Spinal cord (tissue), 10 donors: ENCODE measurements at places on chromosomes 3 and 15.

GRCh38 chr3:153028381-153028780 is 133.6 kb upstream of the RAP2B start:
- DNase-seq: no peak

DNA sequence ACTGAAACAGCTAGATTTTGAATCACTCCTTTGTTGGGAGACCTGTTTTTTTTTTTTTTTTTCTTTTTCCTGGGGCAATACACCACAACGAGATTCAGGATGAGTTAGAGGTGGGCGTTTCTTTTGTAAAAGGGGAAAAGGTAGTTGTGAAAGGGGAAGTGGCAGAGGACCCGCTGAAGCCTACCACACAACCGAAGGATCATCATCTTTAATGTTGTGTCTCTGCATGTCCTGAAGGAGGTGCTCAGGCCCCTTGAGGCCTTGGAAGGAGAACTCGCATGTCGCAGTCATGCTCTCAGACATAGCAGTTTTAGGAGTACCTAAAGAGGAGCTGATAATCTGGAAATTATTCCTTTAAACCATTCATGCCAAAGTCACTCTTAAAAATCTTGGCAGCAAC is 137.9 kb upstream of the LRIG1 start:
- DNase-seq: no peak

GRCh38 chr15:100533886-100534285 is 5.1 kb upstream of the CERS3 start:
- DNase-seq: no peak

DNA sequence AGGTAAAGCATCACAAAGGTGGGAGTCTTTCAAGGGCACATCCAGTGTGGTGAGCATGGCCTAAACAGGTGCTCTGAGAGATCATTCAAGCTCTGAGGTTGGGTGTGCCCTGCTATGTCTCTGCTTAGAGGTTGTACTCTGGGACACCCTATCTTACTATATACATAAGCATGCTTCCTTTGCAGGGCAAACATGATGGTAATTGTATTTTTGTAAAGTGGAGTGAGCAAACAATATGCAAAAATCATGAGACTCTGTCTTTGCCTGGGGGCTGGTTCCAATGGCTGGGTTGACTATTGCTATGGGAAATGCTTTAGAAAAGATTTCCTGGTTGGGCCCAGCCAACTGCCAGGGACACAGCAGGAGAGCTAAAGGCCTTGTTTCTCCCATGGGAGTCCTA is 315.1 kb upstream of the TLE3 start:
- DNase-seq: no peak

DNA sequence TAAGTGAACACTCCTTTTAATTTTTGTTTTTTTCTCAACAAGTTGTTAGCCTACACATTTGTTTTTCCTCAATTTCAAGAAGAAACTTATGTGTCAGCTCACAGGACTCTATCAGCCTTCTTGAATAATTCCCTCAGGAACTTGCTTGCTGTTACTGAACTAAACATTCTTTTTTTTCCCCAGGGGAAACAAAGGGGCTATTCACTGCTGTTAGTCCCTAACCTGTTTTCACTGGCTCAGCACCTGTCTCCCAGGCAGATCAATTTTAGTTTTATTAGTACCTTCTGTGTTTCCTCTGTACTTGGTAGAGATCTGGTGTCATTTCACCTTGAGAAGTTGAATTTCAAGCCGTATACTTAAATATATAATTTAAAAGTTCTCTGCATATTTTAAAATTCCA is 644.6 kb downstream of the CADM2 start:
- DNase-seq: no peak

- DNase-seq: no peak
Observed at GRCh38 chr3:101827211-101828174, 21.8 kb upstream of the NFKBIZ start.

DNA sequence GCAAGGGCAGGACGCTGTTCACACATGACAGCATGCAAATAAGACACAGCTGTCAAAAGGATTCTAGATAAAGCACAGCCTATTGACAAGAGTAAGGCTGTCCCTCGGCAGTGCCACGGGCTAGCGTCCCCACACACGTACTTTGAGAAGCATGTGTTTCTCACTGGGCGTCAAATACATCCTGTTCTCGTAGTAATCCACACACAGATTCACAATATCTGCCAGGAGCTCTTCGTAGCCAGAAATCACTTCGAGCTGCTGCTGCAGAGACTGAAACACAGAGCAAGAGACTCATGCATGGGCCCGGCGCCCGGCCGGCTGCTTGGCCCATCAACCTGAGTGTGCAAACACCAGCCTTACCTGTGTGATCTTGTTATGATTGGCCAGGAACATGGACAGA is 41.1 kb downstream of the CYFIP1 start:
- DNase-seq: no peak

DNA sequence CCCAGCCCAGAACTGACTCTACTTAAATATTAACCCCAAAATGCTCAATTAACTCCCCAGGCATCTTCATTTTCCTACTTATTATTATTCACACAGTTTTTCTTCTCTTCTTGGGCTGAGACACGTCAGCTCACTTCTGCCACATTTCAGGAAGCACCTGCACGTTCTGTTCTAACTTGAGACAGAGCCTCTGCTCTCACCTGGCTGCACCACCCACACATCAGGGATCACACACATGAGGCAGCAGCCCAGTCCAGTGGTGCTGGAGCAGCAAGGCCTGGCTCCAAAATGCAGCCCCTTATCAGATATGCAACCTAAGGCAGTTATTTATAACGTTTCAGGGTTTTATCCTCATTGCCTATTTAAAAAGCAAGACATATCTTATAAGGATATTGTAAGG is 127.5 kb downstream of the OSBPL10 start:
- no peak for DNase-seq

- DNase-seq: no peak
Observed at GRCh38 chr3:47022641-47023071, 43.2 kb downstream of the NBEAL2 start.

- no peak for DNase-seq
Observed at GRCh38 chr15:93428150-93428549, 339.1 kb upstream of the RGMA start.

- no peak for DNase-seq
Observed at GRCh38 chr15:31609258-31609681, 282.6 kb downstream of the KLF13 start.

- DNase-seq: no peak
Observed at GRCh38 chr3:159416856-159417255, 571.8 kb upstream of the IL12A start.

GRCh38 chr3:159787178-159787574 is 201.5 kb upstream of the IL12A start:
- DNase-seq: no peak

GRCh38 chr3:45579251-45579650 is 15.3 kb upstream of the LIMD1 start:
- DNase-seq: no peak

DNA sequence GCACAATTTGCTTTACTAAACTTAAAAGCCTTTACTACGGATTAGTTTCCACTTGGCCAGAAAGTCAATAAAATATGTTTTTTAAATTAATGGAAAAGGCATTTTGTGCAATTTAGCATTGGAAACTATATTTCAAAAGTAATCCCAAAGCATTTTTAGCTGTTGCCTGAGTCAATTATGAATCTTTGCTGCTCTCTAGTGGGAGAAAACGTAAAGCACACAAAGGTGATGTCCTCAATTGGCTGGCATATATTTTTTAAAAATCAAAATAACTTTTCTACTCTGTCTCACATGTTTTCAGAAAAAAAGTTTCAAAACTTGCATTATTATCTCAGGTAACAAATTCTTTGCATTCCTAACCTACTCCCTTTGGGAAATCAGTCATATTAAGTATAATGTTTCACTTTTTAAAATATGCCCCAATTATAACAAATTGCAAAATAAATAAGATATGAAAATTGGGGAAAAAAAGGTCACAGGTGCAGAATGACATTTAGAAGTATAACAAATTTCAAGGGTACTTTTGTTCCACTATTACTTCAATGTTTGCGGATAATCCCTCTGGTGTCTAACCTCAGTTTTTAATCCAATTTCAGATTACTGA is 47.2 kb upstream of the TEX55 start:
- DNase-seq: peak; percentile 87

- no peak for DNase-seq
Observed at GRCh38 chr3:55164191-55164590, 236.3 kb upstream of the LRTM1 start.

GRCh38 chr15:39937696-39938095 is 3.8 kb downstream of the EIF2AK4 start:
- no peak for DNase-seq

DNA sequence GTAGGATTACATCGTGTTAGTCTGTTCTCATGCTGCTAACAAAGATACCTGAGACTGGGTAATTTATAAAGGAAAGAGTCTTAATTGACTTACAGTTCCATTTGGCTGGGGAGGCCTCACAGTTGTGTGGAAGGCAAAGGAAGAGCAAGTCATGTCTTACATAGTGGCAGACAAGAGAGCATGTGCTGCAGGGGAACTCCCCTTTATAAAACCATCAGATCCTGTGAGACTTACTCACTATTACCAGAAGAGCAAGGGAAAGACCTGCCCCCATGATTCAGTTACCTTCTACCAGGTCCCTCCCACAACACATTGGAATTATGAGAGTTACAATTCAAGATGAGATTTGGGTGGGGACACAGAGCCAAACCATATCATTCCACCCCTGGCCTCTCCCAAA is 3.4 kb downstream of the SLC25A26 start:
- no peak for DNase-seq

DNA sequence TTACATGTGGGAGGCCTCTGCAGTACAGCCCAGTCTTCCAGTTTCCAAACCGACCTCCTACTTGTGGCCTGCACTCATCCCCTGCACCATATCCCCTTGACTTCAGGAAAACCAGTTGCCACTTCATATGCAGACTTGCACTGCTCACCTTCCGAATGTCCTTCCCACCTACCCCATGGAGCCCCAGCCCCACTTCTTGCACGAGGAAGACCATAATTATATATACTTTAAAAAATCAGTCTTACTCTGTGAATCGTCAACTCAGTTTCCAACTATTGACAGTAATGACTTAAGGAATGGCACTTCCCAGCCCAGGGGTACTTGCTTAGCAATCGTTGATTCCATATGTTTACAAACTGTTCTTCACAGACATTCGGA is 136.1 kb downstream of the OPA1 start:
- no peak for DNase-seq

DNA sequence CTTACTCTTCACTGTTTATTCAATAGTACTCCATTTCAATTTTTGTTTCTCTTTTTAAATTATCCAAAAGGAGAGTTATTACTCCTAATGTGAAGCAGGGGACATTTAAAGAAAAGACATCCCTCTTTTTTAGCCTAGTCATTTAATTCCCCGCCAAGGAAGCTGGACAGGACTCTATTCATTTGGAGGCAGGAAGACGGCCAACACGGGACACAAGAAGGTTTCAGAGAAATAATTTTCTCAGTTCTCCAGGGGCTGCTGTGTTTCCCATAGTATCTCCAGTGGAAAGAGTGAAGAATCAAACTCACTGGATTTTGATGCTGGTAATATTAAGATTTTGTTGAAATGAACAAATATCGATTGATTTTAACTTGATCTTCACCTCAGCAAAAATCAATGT is 833.7 kb downstream of the ROBO2 start:
- peak; percentile 22 for DNase-seq

GRCh38 chr3:195892105-195893043 is 16.0 kb downstream of the TNK2 start:
- DNase-seq: peak; percentile 95

GRCh38 chr15:100708916-100709315 is 106.5 kb downstream of the ASB7 start:
- no peak for DNase-seq

DNA sequence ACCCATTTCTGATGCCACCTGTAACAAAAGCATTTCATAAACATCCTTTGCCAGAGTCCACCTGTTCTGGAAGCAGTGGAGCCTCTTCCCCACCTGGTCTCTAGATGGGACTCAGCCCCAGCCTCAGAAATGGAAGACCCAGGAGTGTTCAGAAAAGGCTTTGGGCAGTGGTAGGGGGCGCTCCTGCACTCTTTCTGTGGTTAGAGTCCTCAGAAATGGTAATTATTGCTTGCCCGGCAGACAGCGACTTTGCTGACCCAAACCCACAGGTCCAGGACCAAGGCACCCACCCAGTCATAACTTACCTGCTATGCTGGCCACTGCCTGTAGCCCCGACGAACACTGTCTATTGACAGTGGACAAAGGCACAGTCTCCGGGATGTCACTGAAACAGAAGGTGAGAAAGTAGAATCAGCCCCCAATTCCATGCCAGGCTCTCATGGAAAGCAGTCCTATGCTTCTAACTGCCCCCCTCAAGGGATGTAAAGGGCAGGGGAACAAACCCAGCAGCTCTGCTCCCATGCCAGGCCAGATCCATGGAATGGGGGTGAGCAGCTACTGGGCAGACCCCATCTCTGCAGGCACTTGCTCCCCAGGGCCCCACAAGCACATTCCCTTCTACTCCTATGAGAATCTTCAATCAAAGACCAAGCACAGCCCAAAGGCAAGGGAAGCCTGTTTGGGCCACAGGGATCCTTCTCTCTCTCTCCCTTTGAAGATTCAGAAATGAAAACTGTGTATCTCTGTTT is 5.1 kb downstream of the ACAA1 start:
- peak; percentile 33 for DNase-seq

- DNase-seq: no peak
Observed at GRCh38 chr15:94582368-94582767, 351.0 kb downstream of the MCTP2 start.

DNA sequence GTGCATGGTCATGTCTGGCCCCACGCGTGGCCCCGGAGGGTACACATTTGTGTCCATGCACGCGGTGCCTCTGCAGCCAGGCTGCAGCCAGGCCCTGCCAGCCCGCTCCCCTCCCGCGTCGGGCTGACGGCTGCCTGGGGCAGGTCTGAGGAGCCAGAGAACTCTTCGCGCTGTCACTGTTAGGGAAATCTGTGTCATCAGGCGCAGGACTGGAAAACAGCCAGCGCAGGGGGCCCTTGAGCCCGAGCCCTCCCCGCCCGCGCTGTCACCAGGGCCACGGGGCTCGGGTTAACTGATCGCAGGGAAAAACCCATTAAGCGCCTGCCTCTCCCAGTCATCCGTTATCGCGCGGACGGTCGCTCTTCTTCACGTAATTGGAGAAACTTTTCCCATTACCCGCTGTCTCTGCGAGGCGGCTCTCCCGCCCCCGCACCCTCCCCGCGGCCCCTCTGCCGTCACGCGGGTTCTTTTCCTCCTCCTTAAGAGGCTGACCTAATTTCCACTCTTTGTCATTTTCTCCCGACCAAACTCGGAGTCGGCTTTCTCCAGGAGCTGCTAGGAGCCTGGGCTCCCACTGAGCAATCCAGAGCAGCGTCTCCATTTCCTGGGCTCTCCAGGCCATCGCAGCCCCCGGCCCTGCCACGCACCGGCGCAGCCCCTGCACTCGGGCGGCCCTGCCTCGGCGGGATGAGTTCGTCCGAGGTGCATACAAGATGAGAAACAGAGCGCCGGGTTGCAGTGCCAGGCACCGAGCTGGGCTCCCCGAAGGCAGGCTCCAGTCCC is 57.5 kb upstream of the PRR23E start:
- peak; percentile 67 for DNase-seq

GRCh38 chr15:61196156-61196555 is 32.9 kb downstream of the RORA start:
- no peak for DNase-seq

- DNase-seq: no peak
Observed at GRCh38 chr15:63874616-63875015, 40.9 kb upstream of the HERC1 start.

- no peak for DNase-seq
Observed at GRCh38 chr3:32959371-32959770, 7.9 kb downstream of the CCR4 start.
